Effector CD4-positive, alpha-beta T cell (primary cell): ENCODE measurements at places on chromosomes 16 and 17.

- no peak for DNase-seq
Observed at GRCh38 chr16:87064731-87065445, 252.3 kb downstream of the C16orf95 start.

DNA sequence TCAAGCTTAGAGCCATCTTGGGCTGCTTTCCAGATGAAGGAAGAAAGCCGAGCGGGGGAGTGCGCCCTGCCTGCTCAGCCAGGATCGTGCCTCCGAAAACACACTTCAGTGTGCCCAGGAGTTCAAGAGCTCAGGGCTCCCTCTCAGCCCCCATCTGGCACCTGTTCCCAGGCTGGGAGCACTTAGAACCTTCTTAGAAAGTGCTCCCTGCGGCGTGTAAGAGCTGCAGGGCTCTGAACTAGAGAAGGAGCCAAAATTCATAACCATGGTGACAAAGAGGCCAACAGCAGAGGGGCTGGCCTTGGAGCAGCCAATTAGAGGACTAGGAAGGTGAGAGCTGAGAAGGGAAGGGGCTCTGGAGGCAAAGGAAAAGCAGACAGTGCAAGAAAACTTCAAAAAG is 59.0 kb upstream of the TNRC6C start:
- DNase-seq: no peak

DNA sequence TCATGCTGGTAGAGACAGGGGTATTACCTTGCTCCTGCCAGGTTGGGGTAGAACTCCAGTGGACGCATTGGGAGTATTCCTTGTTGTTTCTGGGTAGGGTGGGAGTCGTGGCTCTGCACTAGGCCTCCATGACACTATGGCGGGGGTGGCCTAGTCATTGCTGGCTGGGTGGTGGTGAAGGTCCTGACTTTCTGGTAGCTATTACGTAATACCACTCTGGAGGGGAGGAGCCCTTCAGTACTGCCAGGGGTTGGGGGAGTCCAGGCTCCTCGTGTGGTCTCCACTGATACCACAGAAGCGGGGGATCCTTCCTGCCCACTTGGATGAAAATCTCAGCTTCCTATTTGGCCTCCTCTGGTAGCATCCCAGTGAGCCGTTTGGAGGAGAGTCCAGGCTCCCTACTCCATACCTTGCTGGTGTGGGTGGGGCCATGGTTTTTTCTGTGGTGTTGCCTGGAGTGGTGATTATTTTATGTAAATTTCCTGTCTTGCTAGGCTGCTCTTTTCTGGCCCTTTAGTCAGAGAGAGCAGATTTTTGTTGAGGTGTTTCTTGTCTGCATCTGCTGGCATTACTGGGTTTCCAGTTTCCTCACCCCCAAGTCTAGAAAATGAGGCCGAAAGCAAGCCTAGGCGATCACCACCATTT is 65.8 kb upstream of the GNG13 start:
- DNase-seq: no peak

DNA sequence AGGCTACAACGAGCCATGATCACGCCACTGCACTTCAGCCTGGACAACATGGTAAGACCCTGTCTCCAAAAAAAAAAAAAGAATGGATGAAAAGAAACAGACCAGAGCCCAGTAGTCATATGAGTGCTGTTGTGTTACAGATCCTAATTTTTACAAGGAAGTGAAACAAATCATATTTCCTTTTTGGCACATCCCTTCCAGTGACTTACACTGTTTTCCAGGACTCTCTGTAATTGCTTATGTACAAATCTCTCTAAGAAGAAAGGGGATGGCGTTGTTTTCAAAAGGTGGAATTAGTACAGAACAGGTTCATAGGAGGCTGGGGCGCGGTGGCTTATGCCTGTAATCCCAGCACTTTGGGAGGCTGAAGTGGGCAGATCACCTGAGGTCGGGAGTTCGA is 19.8 kb upstream of the ZNF594 start:
- no peak for DNase-seq

- no peak for DNase-seq
Observed at GRCh38 chr17:67365738-67366192, 612 bp downstream of the PSMD12 start.

GRCh38 chr17:58377661-58378060 is 25.7 kb upstream of the SUPT4H1 start:
- DNase-seq: no peak

- DNase-seq: no peak
Observed at GRCh38 chr16:84484579-84485254, 19.7 kb downstream of the MEAK7 start.

- no peak for DNase-seq
Observed at GRCh38 chr17:66281661-66282369, 20.6 kb upstream of the PRKCA start.

DNA sequence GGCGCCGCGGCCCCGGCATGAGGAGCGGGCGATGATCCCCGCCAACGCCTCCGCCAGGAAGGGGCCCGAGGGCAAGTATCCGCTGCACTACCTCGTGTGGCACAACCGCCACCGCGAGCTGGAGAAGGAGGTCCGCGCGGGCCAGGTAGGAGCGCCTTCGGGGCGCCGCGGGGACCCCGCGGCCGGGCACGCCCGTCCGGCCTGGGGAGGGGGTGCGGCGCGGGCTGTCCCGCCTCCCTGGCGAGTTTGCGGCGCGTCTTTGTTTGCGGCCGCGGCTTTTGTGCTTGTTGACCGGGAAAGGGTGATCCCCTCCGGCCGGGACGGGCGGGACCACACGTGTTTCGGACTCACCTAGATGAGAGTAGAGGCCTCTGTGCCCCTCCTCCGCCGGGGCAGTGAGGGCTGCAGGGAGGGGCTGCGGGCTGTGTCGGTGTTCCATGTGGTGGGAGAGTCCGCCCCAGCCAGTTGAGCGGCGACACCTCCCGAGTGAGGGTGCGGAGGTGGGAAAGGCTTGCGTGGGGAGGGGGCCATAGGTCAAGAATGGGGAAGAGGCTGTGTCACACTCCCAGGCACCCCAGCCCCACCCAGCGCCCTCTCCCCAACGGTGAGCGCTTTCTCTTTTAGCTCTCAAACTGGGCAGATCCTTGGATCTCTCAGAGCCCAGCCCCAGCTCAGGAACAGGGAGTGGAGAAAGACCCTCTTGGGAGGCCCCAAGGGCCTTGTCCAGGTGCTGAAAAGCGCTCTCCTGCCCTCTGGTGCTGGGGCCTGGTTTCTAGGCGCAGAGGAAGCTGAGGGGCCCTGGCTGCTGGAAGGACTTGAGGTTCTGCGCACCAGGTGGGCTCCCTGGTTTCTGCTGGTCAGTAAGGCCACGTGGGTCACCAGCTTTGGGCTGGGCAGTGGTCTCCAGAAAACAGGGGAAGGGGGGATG is 923 bp downstream of the ANKRD13B start:
- no peak for DNase-seq
